Inflammatory macrophage treated with lipopolysaccharide for 4 hours (primary cell): ENCODE measurements at places on chromosomes 16 and 17.

DNA sequence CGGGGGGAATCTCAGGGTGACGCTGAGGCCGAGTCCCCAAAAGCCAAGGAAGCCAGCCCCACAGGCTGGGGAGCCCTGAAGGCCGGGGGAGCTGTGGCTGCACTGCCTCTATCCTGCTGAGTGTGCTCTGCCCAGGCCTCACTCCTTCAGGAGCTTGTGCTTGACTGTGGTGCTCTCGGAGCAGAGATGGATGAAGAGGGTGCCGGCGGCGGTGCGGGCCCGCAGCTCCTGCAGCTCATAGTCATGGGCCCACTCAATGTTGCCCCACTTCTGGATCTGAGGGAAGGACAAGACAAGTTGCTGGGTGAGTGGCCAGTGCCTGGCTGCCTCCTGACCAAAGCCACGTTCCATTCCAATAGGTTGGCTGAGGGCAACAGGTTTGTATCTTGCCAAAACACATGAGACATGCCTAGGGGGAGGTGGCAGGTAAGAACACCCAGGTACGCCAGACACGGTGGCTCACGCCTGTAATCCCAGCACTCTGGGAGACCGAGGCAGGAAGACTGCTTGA lies 20.5 kb downstream of the ATPAF2 start:
- no peak for DNase-seq

DNA sequence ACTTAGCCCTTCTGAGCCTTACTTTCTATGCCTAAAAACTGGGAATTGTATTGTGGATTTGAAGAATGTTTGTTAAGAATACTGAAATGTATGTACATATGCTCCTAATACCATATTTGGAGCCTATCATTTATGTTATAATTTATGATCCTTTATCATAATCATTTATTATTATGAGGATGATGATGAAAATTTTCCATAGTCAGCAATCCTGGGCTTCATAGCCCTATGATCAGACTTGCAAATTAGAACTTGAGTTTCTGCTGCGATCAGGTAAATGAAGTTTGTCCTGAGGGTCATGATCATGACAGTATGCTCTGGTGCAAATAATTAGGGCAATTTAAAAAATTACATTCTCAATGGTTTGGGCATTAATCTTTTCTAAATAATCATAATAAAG lies 147.4 kb downstream of the CA10 start:
- DNase-seq = no peak

GRCh38 chr17:47810200-47810821 lies 11.3 kb downstream of the OSBPL7 start:
- no peak for DNase-seq

DNA sequence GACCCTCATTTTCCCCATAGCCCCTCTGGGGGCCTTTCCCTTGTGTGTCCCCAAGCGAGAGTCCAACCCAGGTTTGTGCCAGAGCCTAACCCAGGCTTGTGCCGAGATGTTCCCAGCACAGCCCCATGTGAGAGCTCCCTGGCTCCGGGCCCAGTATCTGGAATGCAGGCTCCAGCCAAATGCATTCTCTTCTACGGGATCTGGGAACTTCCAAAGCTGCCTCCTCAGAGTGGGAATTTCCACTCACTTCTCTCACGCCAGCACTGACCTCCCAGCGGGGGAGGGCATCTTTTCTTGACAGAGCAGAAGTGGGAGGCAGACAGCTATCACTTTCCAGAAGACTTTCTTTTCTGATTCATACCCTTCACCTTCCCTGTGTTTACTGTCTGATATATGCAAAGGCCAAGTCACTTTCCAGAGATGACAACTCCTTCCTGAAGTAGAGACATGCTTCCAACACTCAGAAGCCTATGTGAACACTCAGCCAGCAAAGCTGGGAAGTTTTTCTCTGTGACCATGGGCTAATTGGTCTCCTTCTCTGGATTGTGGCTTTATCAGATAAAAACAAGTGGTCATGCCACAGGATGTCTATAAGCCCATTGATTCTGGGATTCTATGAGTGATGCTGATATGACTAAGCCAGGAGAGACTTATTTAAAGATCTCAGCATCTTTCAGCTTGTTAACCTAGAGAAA lies 2.5 kb upstream of the CCL2 start:
- peak; percentile 93 for DNase-seq

GRCh38 chr17:18016426-18016825 lies 22.5 kb downstream of the ATPAF2 start:
- no peak for DNase-seq

DNA sequence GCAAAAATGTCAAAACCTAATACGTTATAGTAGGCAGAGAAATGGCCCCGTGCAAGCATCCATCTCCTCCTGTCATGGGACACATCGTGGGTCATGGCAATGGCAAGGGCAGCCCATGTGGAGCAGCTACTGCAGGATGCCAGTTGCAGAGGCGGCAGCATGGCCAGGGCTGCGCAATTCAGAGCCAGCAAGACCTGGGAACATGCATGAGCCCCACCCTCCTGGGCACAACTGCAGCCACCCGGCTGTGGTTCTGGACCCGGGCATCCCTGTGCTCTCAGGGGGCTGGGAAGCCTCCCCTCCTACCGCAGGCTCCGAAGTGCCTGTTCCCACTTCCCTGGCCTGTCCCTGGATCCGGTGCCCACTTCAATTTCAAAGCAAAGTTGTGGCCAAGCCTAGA lies 203.6 kb downstream of the CPPED1 start:
- no peak for DNase-seq

DNA sequence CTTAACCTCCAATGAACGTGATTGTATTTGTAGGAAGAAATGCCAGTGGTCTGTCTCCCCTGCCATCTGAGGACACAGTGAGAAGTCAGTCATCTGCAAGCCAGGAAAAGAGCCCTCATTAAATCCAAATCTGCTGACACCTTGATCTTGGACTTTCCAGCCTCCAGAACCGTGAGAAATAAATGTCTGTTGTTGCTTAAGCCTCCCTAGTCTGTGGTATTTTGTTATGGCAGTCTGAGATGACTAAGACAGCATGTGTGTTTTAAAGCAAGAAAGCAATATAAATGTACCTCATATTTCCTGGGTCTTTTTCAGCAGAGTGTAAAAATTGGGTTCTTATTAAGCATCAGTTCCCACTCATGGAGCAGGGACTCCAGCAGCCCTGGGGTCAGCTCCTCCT lies 177.9 kb upstream of the NLRP1 start:
- no peak for DNase-seq

DNA sequence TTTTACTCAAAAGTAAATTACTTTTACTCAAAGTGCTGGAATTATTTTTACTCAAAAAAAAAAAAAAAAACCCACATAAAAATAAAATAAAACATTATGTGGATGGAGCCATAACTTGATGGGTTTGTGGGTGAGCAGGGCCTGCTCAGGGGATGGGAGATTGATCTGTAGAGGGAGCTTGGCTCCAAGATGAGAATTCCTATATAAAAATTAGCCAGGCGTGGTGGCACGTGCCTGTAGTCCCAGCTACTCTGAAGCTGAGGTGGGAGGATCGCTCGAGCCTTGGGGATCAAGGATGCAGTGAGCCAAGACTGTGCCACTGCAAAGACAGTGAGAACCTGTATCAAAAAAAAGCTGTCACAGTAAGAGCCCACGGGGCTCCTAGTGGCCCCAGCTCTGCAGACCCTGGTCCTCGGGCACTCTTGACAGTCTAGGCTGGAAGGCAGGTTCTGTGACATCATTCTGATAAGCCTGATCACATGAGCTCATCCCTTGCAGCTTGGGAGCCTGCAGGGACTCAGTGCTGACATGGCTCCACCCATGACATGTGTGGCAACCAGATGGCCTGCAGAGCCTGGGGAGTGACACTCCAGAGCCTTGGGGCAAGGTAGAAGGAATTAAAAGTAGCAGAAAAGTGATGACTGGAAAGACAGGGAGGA lies 42.5 kb downstream of the ST3GAL2 start:
- peak; percentile 40 for DNase-seq

DNA sequence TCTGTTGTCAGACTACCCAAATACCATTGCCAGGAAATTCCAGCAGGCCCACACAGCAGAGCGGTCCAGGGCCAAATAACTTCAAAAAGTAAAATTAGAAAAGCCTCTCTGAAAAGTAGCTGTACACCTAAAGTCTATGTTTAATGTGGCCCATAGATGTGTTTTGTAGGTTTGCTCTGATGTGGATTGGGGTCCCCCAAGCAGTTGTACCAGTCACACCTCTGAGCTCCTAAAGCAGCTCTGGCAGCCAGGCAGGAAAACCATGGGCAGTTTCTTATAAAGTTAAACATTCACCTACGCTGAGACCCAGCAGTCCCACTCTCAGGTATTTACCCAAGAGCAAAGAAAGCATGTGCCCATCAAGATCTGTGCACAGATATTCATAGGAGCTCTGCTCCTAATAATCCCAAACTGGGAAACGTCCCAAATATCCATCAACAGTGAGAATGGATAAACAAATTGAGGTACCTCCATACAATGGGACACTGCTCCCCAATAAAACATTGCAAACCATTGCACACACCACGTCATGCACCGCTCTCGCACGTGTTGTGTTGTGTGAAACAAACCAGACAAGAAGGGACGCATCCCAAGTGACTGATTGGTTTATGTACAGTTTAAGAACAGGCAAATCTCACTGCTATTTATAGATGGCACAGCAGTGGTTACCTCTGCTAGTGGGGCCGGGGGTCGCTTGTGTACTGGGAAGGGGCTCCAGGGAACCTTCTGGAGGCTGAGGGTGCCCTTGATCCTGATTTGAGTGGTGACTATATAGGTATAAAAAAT lies 15.8 kb upstream of the PRM1 start:
- no peak for DNase-seq

GRCh38 chr17:6712058-6712853 lies 913 bp downstream of the SLC13A5 start:
- no peak for DNase-seq

DNA sequence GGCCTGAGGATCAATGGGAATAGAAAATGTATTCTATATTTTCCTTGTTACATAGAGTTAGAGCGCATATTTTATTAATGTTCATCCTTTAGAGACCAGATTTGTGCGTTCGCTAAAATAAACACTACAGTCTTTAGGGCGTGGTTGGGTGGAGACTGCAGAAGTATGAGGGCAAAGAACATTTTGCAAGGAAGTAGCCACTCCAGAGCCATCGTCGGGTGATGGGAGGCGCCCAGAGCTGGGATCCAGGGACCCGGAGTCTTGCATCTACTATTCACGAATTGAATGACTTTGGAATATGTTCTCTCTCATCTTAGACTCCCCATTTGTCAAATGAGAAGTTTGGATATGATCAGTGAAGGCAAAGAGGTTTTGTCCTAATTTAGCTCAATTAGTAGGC lies 154.2 kb upstream of the IRX6 start:
- DNase-seq = no peak
